Stimulated activated CD8-positive, alpha-beta memory T cell treated with anti-CD3 and anti-CD28 coated beads, Interleukin-12 subunit alpha, Interleukin-12 subunit beta, amount 100 ng/mL, for 1 hour (primary cell): ENCODE measurements at places on chromosomes 2 and 18.

DNA sequence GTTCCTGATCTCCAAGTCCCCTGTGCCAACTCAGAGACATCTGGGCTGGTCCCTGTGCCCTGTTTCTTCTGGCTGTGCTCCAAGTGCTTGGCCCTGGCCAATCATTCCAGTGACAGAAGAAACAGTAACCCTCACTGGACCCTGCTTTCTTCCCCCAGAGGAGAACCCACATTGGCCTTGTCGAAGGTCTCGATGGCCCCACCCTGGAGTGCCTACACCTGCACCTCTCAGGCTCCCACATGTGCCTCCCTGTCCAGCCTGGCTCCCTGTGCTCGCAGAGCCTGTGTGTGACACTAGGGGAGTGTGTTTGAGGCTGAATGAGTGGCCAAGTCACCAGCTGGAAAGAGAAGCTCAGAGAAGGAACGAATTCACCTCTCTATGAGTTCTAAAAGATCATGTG, 5.9 kb upstream of the MAL start:
- no peak for DNase-seq

DNA sequence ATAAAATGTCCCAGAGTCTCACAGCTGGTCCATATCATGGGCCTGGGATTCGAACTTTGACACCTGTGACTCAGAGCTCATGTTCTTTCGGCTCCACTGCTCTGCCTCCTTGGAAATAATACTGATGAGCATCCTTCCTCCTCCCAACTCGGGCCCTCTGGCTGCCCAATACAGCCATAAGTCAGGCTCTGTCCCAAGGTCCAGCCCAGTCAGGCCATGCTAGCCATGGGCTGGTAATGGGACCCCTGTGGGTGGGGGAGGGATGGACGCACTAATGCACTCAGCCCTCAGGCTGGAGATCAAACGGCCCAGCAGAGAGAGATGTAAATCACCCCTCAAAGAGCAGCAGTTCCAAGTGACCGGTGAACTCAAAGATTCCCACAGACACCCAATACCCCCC, 61.1 kb downstream of the DDX1 start:
- DNase-seq, result no peak

- no peak for DNase-seq
Observed at GRCh38 chr2:118670276-118670675, 177.2 kb downstream of the EN1 start.

GRCh38 chr2:72988726-72989273, 71.5 kb downstream of the EMX1 start:
- no peak for DNase-seq

- no peak for DNase-seq
Observed at GRCh38 chr2:10287761-10288160, 14.9 kb upstream of the HPCAL1 start.

- DNase-seq, result no peak
Observed at GRCh38 chr2:89850881-89851582, 1159.6 kb downstream of the RPIA start.

DNA sequence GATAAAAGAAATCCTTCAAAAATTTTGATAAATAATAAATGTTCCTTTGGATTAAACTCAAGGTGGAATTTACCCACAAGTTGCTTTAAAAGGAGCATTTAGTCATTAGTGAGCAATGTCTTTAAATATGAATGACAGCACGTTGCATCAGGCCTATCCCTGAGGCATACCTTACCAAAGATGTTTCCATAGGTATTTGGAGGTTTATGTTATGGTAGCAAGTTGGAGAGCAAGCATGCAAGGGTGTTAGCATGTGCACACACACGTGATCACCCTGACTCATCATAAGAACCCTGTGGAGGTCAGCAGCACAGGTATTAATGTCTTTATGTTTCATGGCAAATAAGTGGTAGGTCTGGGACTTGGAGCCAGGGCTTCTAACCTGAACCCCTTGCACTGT, 159.9 kb downstream of the ACTR3 start:
- DNase-seq, result no peak

GRCh38 chr2:175832866-175833265, 169.2 kb downstream of the LNPK start:
- DNase-seq, result no peak

GRCh38 chr2:127685410-127686080, 10.2 kb upstream of the LIMS2 start:
- no peak for DNase-seq

DNA sequence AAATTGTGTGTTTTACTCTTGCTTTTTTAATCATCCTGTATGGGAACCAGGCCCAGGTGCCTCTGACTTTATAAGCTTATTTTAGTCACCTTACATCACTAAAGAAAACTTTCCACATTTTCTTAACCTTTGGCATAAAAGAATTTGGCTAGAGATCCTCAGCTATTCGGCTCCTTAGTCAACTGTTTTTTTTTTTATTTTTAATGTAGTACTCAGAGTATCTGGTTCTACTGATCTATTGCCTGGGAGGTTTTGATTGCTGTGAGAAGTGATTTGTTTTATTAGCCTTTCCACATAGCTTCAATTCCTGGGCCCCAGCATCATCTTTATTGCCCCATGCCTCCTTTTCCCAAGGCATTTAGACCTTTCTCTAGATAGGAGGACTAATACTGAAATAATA, 121.0 kb downstream of the MYO1B start:
- no peak for DNase-seq

- peak; percentile 62 for DNase-seq
Observed at GRCh38 chr2:30422444-30423040, 24.5 kb upstream of the LCLAT1 start.

DNA sequence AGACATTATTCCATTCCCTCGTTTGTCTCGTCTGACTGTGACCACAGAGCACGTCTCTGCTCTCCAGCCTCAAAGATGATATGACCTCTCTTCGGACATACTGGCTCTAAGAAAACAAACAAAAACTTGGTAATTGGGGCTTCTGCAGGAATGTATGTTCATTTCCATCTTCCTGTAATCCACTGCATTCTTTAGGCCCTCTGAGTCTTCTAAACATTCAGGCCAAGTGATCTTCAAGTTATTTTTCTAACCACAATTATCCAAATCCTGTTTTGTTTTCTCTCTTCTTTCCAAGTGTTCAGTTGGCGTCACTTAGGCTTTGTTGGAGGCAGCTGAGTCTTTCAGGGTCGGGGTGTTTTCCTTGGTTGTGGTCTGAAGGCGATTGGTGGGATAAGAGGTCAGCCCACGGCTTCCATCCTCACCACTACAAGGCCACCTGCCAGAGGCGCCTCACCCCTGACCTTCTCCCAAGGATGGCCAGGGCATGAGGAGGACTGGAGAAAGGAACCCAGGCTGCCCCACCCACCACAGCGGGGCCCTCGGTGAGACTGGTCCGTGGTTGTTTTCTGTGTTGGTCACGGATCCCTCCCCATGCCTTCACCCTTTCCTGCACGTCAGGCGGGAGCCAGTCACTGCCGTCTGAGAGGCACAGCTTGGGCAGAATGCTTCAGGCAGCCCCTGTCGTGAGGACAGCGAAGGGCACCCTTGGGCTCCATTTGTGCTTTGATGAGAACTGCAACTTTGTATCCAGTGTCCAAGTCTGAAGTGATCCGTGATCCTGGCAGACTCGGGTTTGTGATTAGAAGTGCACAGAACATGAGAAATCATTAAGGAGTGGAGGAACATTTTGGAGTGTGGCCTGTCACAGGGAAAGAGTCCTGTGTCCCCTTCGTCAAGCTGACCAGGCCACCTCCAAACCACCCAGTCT, 88.6 kb upstream of the FHL2 start:
- DNase-seq, result no peak

DNA sequence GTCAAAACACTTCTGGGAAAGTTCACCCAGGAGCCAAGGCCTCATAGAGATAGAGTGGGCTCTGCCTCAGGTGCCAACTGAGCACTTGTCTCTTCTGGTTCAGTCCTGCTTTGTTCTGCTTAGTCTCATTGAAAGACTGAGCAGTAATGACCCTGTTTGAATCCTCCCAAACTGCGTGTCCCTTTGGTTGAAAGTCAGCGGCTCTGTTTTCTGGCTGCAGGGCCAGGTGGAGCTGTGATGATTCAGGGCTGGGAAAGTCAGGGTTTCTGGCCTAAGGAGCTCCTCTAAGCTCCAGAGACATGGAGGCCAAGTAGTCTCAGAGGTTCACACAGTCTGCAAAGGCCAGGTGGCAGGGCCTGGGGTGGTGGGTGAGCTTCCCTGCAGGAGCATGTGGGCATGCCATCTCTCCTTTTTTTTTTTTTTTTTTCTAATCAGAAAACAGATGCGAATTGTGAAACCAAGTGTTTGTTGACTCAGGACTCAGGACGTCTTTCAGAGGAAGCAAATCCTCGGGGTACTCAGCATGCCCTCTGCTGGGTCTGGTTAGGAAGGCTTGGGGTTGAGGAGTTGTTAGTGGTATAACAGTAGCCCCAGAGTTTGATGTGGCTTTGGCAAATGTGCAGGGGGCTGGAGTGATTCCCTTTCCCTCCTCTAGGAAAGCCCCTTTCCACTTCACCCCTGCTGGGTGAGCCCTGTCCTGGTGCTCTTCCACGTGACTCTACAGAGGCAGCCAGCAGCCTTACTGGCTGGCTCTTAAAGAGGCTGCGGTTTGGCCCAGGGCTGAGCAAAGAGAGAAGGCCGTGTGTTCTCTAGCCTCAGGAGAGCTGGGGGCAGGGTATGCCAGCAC, 38.3 kb downstream of the TMEM17 start:
- DNase-seq, result no peak

DNA sequence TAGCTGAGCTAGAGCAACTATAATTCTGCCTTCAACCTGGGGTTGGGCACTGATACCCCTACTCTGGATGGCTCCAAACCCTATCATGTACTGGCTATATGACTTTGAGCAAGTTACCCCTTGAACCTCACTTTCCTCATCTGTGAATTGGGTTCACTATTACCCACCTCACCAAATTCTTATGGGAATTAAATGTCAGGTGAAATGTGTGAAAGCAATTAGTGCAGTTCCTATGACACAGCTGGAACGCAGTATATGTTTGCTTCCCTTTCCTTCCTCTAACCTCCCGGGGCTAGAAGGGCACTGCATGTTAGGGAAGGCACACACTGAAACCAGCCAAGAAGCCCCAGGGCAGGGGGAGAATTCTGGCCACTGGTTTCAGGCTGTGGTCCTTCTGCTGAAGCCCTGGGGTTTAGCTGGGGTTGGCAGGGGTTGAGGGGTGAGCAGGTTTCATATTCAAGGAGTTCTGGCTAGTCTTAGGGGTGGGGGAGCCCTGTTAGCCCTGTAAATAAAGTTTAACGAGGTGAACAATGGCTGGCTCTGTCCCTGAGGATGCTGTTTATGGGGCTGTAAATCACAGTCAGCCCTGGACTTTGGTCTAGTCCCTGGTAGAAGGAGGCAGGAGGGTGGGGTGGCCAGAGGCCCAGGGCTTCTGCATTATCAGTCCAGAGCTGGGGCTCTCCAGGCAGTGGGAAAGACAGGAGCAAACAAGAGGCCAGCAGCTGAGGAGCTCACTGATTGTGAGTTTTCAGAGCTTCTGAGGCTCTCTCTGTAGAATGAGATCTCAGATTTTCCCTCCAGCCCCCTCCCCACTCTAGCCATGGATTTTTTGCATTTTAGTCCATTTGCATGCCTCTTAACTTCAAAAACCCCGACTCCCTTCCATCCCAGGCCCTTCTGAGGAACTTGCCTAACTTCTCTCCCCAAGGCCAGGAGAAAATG, 8.0 kb downstream of the PKDCC start:
- no peak for DNase-seq

DNA sequence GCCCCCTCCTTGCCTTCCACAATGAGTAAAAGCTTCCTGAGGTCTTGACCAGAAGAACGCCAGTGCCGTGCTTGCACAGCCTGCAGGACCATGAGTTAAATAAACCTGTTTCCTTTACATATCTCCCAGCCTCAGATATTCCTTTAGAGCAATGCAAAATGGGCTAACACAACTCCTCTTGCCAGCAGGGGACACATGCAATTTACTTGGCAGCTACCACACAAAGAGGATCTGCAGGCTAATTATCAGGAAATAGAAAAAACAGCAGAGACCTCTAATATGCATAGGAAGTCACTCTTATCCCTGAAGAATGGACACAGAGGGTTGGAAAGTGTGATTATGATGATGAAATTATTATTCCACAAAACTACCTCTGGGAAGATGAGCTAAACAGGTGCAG, 114.0 kb downstream of the PIEZO2 start:
- no peak for DNase-seq

DNA sequence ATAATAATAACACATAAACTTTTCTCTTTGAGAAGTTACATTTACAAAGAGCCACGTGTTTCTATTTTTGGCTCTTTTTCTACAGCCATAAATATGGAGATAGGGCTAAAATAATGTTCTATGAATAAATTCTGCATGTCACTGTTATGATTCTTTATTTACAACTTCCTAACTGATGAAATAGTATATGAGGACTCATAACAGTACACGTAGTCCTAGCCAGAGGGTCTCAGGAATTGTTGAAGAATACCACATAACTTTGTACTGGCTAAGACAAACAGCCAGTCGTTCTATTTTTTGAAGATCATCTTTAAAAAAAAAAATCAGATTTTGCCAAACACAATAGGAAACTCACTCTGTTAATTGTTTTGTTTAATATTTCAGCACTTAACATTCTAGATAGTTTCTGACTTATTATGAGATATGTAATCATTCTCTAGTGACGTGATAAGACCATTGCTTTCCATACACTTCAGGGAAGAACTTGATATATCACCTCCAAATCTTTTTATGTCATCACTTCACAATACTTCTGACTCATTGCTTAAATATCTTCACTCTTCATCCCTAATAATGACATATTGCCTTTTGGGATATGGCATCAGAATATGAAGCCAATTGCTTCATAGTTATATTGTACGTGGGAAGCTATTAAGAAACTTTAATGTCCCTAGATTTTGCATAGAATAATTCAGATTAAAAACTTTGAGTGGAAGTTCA, 256.1 kb downstream of the XIRP2 start:
- no peak for DNase-seq

- no peak for DNase-seq
Observed at GRCh38 chr2:155815275-155815674, 517.2 kb downstream of the NR4A2 start.

GRCh38 chr2:176464886-176465564, 195.8 kb downstream of the MTX2 start:
- no peak for DNase-seq

GRCh38 chr2:235856151-235856854, 311.9 kb downstream of the GBX2 start:
- no peak for DNase-seq

DNA sequence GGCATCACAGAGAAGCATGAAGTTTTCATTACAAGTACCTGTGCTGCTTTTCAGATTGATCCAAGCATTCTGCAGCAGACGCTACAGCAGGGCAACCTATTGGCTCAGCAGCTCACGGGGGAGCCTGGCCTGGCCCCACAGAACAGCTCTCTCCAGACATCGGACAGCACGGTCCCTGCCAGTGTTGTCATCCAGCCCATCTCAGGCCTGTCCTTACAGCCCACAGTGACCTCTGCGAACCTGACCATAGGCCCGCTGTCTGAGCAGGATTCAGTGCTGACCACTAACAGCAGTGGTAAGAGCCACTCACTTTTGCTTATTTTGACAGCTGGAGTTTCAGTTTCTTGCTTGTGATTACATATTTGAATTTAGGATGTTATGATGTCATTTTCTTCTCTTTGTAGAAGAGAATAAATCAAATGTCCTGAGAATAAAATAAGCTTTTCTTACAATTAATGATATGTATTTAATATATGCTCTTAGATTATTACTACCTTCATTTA, 104.9 kb downstream of the ZNF236 start:
- no peak for DNase-seq

- no peak for DNase-seq
Observed at GRCh38 chr2:134441153-134441863, 187.4 kb downstream of the MGAT5 start.
